CD4-positive, alpha-beta T cell treated with Interleukin-2 at 100 ng/mL for 4 hours (primary cell): ENCODE measurements at places on chromosomes 13 and 19.
A peak's percentile ranks its signal among the peaks of the same experiment; 100 is the strongest.

DNA sequence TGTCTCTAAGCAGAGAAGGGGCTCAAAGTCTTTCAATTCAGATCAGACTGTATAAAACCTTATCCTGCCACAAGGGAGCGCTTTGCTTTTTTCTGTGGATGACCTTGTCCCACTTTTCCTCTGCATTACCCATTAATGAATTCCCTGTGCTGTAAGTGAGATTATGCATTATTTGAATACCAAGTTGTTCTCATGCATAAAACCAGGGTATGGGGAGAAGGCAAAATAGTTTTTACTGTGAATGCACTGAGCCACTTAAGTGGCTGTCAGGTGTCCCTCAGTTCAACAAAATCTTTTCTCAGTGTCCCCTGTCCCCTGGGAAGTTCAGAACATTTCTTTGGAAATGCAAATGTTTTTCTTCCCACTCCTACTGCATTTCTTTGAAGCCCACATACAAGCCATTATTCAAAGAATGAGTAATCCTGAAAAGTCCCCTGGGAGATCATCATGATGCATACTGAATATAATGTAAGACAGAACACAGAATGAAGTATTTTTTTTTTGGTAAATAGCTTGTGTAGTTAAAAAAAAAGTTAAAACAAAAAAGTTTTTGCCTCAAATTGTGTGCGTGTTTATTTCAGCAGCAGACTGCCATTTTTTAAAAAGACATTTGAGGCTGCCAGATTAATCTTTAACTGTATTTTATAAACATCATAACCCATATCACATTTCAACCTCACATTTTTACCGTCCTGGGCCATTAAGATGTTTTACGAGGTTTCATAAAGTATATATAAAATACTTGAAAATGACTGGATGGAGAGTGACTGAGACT, 506.7 kb upstream of the PCDH9 start:
- no peak for DNase-seq

DNA sequence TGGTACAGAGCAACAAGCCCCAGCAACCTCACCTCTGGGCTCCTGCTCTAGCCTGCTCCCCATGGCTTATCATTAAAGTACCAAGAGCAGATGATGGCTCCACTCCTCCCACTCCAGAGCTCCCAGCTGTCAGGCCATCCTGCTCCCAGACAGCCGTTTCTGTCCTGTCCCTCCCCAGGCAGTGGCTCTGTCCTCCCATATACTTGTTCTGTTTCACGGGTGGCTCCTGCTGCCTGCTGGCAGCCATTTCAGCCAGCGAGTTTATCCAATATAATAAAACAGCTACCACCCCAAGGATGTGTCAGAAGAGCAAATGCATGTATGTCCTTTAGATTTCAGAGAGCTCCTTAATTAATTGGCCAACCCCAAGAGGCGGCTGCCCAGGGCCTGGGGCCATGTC, 79.4 kb upstream of the VSTM2B start:
- DNase-seq: no peak

DNA sequence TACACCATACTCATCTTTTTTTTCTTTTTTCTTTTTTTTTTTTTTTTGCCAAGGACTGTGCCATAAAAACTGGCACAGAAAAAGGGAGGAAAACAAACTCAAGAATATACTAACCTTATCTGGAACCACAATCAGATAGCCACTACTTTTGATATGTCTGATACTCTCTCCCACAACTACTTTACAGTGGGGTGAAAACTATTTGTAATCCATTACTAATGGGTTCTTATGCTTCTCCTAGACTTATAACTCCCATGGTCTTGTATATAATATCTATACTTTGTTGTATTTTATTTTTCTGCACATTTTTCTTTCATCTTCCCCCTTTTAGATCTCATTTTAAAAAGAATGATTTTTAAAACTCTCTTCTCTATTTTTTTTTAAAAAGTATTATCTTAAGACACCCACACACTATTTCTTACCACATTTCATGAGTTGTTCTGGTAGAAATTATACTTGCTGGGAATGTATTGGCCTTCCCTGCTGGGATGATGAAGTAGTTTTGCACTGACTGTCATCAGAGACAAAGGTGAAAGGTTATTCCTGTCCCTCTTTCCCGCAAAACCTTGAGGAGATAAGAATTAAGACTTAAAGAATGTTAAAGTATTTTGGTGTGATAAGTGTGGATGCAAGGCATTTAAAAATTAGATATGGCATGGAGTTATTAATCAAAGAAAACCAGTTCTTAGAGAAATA, 146.7 kb upstream of the KLF12 start:
- no peak for DNase-seq

- no peak for DNase-seq
These were observed 25.5 kb downstream of the PLA2G4C start for GRCh38 chr19:48085076-48085475.

DNA sequence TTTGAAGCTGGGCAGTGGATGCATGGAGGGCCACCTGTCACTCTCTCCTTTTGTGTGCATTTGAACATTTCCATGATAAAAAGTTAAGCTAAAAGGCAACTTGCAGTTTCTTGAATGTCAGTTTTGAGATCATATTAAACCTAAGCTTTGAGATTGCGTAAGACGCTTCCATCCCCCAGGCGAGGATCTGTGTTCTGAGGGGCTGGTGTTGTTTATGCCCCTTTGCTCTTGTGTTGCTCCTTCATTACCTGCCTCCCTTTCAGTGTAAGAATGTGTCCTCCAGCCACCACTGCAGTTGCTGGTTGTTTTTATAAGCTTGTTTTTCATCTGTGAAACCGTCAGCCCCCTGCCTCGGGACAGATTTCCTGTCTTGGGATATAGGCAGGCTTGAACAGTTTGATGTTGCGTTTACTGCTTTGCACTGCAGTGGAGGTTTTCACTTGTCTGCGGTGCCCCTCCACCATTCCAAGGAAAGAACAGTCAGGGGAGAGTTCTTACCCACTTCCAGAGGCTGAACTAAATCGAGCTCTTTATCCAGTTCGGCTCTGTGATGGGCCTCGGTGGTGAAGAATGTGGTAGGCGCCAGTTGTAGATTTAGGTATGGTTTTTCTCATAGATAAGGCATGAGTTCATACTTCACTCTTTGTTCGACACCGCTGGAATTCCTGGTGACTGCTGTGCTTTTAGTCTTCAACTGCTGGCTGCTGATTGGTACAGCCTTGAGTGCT, 96.8 kb downstream of the ARHGEF7 start:
- no peak for DNase-seq

DNA sequence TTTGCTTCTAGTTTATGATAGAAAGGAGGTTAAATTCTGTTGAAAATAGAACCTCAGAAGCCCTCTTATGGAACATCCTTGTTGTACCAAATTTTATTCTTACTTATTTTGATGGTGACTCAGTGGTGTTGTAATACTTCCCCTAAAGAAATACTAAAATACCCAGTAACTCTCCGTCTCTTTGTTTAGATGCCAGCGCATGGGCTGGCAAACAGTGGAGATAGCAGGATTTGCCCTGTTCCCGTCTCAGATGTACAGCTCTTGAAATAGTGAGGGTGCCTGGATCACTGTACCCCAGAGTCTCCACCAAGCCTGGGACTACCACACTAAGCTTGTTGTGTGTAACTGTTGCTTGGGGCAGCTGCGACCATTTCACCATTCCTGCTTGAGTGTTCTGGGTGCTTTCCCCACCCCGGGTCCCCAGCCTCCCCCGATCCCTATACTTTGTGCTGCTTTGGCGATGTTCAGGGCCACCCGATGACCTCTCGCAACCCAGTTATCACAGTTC, 67.0 kb upstream of the TEX29 start:
- DNase-seq: no peak

DNA sequence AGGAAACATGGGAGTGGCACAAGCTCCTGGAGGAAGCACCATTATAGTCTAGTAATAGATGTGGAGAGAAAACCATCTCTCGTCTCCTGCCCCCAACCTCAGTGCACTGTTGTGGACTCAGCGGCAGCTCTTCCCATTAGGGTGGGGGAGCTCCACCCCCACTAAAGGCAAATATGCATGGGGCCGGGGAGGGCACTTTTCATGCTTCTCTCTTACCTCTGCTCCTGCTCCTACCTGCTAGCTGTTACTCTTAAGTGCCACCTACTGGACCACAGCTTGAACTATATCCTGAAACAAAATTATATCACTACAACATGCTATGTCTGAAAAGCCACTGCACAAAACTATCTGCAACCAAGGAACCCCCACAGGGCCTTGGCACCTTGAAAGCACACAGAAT, 112.6 kb upstream of the DACH1 start:
- DNase-seq: no peak

DNA sequence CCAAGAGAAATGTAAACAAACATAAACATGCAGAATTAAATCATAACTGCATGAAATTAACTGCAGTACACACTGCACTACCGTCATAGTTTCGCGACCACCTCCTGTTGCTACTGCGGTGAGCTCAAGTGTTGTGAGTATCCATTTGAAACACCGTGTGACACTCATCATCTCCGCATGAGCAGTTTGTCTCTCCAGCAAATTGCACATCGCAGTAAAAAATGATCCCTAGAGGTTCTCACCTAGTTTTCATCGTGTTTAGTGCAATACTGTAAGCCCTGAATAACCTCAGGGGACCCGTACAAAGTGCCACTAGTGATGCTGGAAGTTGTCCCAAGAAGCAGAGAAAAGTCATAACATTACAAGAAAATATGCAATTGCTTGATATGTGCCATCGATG, 147.7 kb downstream of the DPF1 start:
- DNase-seq: no peak

DNA sequence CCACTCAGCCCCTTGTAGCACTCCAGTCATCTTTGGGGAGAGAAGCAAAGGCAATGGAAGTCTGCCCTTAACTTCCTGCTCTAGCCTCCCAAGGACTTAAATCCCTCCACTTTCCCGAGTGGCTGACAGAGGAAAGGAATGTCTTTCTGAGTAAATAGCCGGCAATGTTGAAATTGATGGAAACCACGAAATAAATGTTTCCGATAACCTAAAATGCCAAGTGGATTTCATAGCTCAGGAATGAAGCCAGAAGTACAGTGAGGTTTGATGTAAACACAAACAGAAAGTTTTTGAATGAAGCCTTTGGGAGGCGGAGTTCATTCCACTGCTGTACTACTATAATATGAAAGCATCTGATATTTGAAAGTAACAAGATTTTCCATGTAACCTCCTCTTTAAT, 14.0 kb upstream of the TBC1D4 start:
- no peak for DNase-seq

GRCh38 chr19:7852851-7853769, 21.1 kb downstream of the PRR36 start:
- DNase-seq: peak; percentile 64

GRCh38 chr19:47405854-47406417, 13.4 kb downstream of the MEIS3 start:
- no peak for DNase-seq

DNA sequence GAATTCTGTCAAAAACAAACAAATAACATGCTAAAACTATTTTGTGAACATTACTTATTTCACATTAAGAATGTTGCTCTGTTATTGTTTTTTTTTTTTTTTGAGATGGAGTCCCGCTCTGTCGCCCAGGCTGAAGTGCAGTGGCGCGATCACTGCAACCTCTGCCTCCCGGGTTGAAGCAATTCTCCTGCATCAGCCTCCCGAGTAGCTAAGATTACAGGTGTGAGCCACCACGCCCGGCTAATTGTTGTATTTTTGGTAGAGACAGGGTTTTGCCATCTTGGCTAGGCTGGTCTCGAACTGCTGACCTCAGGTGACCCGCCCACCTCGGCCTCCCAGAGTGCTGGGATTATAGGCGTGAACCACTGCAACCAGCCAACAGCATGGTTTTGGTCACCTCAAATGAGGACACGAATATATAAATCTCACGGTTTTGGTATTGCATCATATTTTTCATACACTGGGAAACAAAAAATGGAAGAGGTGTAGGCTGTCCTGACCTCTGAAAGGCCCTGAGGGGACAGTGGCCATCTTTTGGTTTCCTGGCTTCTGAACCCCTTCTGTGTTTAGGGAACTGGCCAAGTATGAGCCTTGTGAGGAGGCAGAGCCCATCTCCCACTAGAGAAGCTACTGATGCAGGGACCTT, 25.5 kb downstream of the GPR42 start:
- DNase-seq: no peak

GRCh38 chr13:38159710-38160109, 189.9 kb upstream of the UFM1 start:
- DNase-seq: no peak

GRCh38 chr19:16915135-16915534, 26.3 kb downstream of the F2RL3 start:
- no peak for DNase-seq

DNA sequence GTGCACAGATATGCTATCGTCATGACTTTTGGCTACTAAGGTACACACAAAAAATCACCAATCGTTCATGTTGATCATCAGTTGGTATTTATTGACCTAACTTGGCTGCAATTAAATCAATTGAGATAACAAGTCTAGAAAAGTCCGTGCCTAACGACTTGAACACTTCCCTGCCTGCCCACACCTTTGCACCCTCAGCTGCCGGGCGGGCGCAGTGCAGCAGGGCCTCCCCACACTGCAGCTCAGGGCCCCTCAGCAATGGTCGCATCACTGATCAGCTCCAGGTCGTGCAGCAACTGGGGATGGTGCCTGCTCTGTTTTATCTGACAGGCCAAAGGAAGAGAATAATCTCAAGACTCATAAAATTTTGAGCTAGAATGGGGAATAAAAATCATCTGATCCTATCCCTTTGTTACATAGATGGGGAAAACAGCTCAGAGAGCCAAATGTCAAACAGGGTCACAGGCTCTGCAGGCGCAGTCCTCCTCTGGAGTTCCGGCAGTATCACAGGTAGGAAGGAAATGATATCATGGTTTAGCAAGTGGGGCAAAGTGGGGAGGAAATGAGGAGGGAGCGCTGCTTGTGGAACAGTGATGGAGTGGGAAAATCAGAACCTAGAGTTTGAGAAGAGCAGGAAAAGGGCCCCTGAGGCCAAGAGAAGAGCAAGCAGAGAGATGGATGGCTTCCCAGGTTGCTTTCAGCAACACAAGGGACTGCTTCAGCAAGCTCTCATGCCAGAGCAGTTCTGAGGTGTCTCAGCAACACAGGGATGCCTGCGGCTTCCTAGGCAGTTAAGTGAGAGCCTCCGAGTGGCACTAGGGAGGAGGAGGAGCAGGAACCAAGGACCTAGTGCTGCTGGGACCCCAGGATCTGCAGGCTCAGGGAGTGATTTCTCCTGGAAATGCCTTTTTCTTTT, 57.5 kb downstream of the SLC7A1 start:
- no peak for DNase-seq

- DNase-seq: no peak
These were observed 264.0 kb downstream of the KLF12 start for GRCh38 chr13:73870036-73870741.

GRCh38 chr13:27273658-27274425, 3.2 kb downstream of the RASL11A start:
- DNase-seq: no peak

- no peak for DNase-seq
These were observed 540.5 kb downstream of the PCDH9 start for GRCh38 chr13:66689628-66690027.

- DNase-seq: no peak
These were observed 31.2 kb downstream of the KATNAL1 start for GRCh38 chr13:30276178-30276577.

- no peak for DNase-seq
These were observed 17.0 kb upstream of the ZNF460 start for GRCh38 chr19:57263244-57263741.

GRCh38 chr13:48380581-48380980, 32.3 kb downstream of the LPAR6 start:
- DNase-seq: no peak

- DNase-seq: no peak
These were observed 1528.0 kb downstream of the SLITRK5 start for GRCh38 chr13:89199138-89199537.

- peak; percentile 7 for DNase-seq
These were observed at the start of gene SLITRK1 for GRCh38 chr13:83881917-83882605. Gene SLITRK1, minus strand, starts transcription at chr13:83882474. Its CDS starts 967 bp downstream, at chr13:83881507.
